ENCODE measurements at places on chromosomes 16 and 17. TPM values are rescaled to one million over a fixed set of nuclear protein-coding genes. Genes with fewer than 3 reads are reported as not detected.
A peak's percentile ranks its signal among the peaks of the same experiment; 100 is the strongest.

DNA sequence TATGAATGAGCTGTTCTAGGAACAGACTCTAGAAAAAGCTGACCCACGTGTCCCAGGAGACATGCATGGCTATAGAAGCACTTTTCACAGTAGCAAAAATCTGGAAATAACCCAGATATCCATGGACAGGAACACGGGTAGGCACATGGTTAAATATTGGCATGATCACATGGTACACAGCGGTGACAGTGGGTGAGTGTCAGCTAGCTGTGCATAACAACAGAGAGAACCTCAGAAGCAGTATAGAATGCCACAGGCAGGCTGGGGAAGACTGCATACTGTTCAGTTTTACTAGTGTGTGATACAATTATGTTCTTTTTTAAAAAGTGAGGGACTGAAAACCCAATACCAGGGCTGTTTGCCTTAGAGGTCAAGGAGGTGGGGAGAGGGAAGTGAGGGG, 31.4 kb downstream of the EPN2 start:
- peak overlapping the region; percentile 35 for H3K27ac ChIP-seq
- H3K4me1 ChIP-seq, result peaks cover 45% of the 10 kb centered on the region
- no peak for DNase-seq
- H3K4me3 ChIP-seq, result no peak overlapping the region

- H3K27me3 ChIP-seq, result no peaks in the 10 kb centered on the region
- no peaks in the 10 kb centered on the region for H3K4me1 ChIP-seq
- DNase-seq, result no peak
- H3K27ac ChIP-seq, result no peak within 1 kb of the TSS
- H3K4me3 ChIP-seq, result no peak within 1 kb of the TSS
- H3K36me3 ChIP-seq, result no peaks in the 10 kb centered on the region
Measured at GRCh38 chr17:68955181-68955841, at the start of gene ABCA8. Gene ABCA8, minus strand, starts transcription at chr17:68955392. Its CDS starts 13,358 bp downstream, at chr17:68942034.

DNA sequence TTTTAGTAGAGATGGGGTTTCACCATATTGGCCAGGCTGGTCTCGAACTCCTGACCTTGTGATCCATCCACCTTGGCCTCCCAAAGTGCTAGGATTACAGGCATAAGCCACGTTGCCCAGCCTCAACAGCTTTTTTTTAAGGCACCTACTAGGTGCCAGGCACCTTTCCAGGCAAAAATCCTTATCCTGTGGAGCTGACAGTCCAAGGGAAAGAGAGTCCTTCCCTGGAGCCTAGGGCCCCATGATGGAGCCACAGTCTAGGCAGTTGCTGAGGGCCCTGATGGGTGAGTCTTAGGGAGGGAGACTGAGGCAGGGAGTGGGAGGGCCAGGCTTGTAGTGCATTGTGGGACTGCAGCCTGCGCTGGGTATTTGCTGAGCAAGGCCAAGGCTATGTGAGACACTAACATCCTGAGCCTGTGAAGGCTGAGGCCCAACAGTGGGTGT, 79.6 kb upstream of the TOB1 start:
- H3K4me3 ChIP-seq, result no peak overlapping the region
- DNase-seq, result no peak

DNA sequence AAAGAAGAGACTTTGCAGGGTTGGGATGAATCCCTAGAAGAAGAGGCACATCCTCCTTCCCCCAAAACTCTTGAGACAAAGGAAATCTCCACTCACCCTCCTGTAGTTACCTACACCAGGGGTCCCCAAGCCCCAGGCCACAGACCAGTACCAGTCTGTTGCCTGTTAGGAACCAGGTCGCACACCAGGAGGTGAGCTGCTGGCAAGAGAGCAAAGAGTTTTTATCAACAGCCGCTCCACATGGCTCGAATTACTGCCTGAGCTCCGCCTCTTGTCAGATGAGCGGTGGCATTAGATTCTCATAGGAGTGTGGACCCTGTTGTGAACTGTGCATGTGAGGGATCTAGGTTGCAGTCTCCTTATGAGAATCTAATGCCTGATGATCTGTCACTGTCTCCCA, 98.9 kb downstream of the CCT6B start:
- H3K4me3 ChIP-seq, result no peak overlapping the region
- no peaks in the 10 kb centered on the region for H3K4me1 ChIP-seq
- H3K27me3 ChIP-seq, result peaks cover 39% of the 10 kb centered on the region
- H3K27ac ChIP-seq, result no peak overlapping the region
- DNase-seq, result no peak

- no peaks in the 10 kb centered on the region for H3K27me3 ChIP-seq
- H3K27ac ChIP-seq, result peak overlapping the region; percentile 91
- H3K4me1 ChIP-seq, result peaks cover 25% of the 10 kb centered on the region
- no peak for DNase-seq
- H3K36me3 ChIP-seq, result peaks cover 4% of the 10 kb centered on the region
Measured at GRCh38 chr16:53129281-53130158, 74.7 kb downstream of the CHD9 start.

DNA sequence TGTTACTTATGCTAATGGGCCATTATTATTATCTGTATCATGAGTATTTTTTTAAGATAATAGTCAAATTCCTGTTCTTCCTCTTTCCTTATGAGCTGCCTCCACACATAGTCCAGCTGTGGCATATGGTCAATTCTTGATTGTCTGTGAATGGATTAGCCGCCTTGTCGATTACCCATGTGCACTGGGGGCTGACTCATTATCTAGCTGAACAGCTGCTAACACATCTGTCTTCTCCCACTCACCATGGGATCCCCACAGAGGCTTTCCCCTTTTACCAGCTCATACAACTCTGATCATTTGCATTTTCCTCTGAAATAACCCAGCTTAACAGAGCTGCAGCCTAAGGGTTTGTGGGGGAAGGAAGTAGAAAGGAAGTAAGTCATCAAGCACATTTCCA, 915.0 kb downstream of the CDH11 start:
- no peak for DNase-seq
- no peak overlapping the region for H3K27ac ChIP-seq
- H3K4me3 ChIP-seq, result no peak overlapping the region
- H3K36me3 ChIP-seq, result no peaks in the 10 kb centered on the region

DNA sequence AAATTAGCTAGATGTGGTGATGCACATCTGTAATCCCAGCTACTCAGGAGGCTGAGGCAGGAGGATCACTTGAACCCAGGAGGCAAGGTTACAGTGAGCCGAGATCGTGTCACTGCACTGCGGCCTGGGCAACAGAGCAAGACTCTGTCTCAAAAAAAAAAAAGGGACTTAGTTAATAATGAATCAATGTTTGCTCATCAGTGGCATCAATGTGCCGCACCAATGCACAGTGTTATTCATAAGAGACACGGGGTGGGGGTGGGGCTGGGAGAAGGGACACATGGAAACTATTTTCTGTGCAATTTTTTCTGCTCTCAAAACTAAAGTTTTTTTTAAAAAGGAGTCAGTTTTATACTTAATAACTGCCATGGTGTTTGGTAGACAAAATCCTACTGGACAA, 6.8 kb upstream of the ATP2C2 start:
- H3K36me3 ChIP-seq, result no peaks in the 10 kb centered on the region
- H3K4me3 ChIP-seq, result no peak overlapping the region
- H3K4me1 ChIP-seq, result peaks cover 35% of the 10 kb centered on the region
- no peak overlapping the region for H3K27ac ChIP-seq

GRCh38 chr17:62790564-62790986, 17.5 kb downstream of the MARCHF10 start:
- no peaks in the 10 kb centered on the region for H3K36me3 ChIP-seq
- H3K4me1 ChIP-seq, result peaks cover 21% of the 10 kb centered on the region
- H3K27me3 ChIP-seq, result no peaks in the 10 kb centered on the region
- DNase-seq, result no peak

DNA sequence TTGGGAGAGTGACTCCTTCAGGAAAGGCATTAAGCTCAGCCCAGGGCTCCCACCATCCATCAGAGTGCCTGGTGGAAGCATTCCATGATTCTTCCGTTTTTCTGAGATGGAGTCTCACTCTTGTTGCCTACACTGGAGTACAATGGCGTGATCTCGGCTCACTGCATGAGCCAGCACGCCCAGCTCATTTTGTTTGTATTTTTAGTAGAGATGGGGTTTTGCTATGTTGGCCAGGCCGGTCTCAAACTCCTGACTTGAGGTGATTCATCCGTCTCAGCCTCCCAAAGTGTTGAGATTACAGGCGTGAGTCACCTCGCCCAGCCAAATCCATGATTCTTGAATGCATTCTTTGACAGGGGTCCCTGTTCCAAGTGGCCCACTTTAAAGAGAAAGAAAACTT, 23.1 kb downstream of the MIS12 start:
- no peak for DNase-seq
- H3K27me3 ChIP-seq, result peaks cover 8% of the 10 kb centered on the region
- H3K4me1 ChIP-seq, result no peaks in the 10 kb centered on the region
- H3K36me3 ChIP-seq, result no peaks in the 10 kb centered on the region
- H3K27ac ChIP-seq, result no peak overlapping the region

- H3K27ac ChIP-seq, result no peak overlapping the region
- no peak overlapping the region for H3K4me3 ChIP-seq
- peaks cover 22% of the 10 kb centered on the region for H3K27me3 ChIP-seq
- no peaks in the 10 kb centered on the region for H3K4me1 ChIP-seq
- no peaks in the 10 kb centered on the region for H3K36me3 ChIP-seq
Measured at GRCh38 chr17:35222452-35222851, 20.4 kb upstream of the SLFN5 start.

DNA sequence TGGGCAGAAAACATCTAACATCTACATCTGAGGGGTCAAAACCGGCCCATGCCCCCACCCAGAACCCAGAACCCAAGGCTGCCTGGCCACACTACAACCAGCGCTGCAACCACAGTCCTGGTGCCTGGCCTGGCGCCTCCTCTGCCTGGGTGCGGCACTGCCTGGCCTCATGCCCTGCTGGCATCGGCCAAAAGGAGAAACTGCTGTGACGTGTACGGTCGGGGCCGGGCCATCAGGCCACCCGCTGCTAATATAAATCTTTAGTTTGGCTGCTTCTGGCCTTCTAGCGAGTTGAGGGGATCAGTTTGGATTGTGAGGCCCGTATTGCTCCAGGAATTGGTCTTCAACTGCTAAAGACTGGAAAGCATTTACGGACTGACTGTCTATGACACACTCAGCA, 22.8 kb downstream of the TMEM204 start:
- no peak overlapping the region for H3K4me3 ChIP-seq
- no peaks in the 10 kb centered on the region for H3K27me3 ChIP-seq
- H3K27ac ChIP-seq, result no peak overlapping the region
- no peak for DNase-seq
- no peaks in the 10 kb centered on the region for H3K4me1 ChIP-seq

DNA sequence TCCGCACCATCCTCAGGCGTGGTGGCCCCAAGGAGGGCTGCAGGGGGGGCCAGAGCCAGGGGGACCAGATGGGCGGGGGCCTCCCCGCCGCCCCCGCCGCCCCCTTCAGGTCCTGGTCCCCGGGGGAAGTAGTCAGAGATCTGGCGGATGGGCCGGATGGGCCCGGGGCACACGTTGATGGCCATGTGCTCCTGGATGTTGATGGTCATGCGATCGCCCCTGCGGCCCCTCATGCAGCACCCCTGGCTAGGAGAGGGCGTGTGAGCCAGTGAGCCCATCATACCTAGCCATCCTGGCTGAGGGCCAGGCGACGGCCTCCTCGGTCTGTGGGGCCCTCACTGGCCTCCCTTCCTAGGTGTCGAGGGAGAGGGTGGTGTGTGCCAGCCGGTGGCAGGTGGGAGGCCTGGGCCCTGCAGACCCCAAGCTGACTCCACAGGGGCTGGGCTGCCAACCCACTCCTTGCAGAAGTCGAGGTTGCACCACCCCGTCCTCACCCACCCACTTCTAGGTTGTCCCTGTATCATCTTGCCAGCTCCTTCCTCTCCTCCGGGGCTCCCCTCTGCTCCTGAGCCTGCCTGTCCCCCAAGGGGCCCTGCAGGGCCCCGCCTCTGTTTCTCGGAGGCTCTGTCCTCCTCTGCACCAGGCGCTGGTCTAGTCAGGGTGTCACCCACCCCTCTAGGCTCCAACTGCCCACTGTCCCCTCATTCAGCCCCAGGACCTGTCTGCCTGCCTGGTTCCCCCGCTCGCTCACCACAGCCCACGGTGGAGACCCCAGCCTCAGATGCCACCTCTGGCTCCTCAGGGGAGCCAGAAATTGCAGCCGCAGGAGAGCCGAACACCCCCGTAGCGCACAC, 610 bp downstream of the DOC2A start:
- peaks cover 29% of the 10 kb centered on the region for H3K27me3 ChIP-seq
- no peak overlapping the region for H3K27ac ChIP-seq
- no peaks in the 10 kb centered on the region for H3K36me3 ChIP-seq
- H3K4me1 ChIP-seq, result peaks cover 4% of the 10 kb centered on the region
- DNase-seq, result no peak
- H3K4me3 ChIP-seq, result peak overlapping the region; percentile 77

GRCh38 chr17:68033636-68034451, 1.7 kb upstream of the KPNA2 start:
- H3K27me3 ChIP-seq, result no peaks in the 10 kb centered on the region
- H3K4me1 ChIP-seq, result peaks cover 13% of the 10 kb centered on the region
- peaks cover 11% of the 10 kb centered on the region for H3K36me3 ChIP-seq
- peak overlapping the region; percentile 56 for H3K27ac ChIP-seq
- DNase-seq, result no peak

- no peak for DNase-seq
- H3K4me1 ChIP-seq, result peaks cover 12% of the 10 kb centered on the region
- H3K27ac ChIP-seq, result no peak overlapping the region
- no peaks in the 10 kb centered on the region for H3K36me3 ChIP-seq
Measured at GRCh38 chr17:78940258-78940657, 15.1 kb upstream of the TIMP2 start.

DNA sequence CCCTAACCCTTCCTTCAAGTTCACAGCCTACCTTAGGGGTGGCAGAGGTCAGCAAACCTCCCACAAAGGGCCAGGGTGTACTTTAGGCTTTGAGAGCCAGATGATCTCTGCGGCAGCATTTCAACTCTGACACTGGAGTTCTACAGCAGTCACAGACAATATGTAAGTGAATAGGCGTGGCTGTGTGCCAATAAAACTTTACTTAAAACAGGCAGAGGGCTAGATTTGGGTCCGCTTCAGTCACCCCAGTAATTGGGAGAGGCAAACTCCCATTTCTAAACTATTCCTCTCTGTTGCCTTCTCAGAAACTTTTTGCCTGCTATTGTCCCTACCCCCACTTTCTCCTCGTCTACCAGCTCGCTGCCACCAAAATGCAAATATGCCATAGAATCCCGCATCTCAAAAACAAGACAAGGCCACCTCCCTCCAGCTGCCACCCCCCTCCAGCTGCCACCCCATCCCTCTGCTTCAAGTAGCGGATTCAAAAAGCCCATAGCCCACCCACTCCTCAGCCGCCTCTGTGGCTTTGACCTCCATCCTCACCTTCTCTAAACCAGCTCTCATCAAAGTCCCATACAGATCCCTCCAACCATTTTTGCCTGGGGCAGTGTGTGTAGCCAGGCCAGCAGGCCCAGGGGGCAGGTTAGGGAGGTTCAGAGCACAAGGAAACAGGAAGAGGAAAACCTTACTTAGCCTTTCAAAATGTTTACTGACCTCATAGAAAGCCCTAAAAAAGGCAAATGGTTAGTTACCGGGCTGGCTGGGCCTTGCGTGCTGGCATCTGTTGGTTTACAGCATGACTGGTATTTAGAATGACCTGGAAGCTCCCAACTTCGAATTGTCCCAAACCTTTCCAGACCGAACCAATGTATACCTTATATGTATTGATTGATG, 19.9 kb upstream of the DNAH17 start:
- peaks cover 23% of the 10 kb centered on the region for H3K4me1 ChIP-seq
- no peaks in the 10 kb centered on the region for H3K36me3 ChIP-seq
- no peak overlapping the region for H3K4me3 ChIP-seq

GRCh38 chr16:88649195-88649923, 1.5 kb downstream of the CYBA start:
- H3K27ac ChIP-seq, result peak overlapping the region; percentile 66
- DNase-seq, result no peak
- no peaks in the 10 kb centered on the region for H3K36me3 ChIP-seq
- no peaks in the 10 kb centered on the region for H3K27me3 ChIP-seq

SLC4A1 gene
- not detected for total RNA-seq

TPSG1 gene
- 0.43 TPM for total RNA-seq

AARSD1 gene
- 37.0 TPM for total RNA-seq

SDR42E2 gene
- not detected for total RNA-seq

HLF gene
- total RNA-seq, result 2.6 TPM

NLRC3 gene
- 0.34 TPM for total RNA-seq

SGCA gene
- not detected for total RNA-seq

Measured in type B pancreatic cell (in vitro differentiated cells).